ENCODE measurements at places on chromosomes 11 and 22.

- DNase-seq, result no peak
Measured at GRCh38 chr11:1864231-1864630, 11.3 kb downstream of the LSP1 start.

GRCh38 chr22:35522225-35523149, 18.1 kb upstream of the RASD2 start:
- no peak for DNase-seq

GRCh38 chr22:24146194-24146616, 35.1 kb upstream of the SUSD2 start:
- no peak for DNase-seq

DNA sequence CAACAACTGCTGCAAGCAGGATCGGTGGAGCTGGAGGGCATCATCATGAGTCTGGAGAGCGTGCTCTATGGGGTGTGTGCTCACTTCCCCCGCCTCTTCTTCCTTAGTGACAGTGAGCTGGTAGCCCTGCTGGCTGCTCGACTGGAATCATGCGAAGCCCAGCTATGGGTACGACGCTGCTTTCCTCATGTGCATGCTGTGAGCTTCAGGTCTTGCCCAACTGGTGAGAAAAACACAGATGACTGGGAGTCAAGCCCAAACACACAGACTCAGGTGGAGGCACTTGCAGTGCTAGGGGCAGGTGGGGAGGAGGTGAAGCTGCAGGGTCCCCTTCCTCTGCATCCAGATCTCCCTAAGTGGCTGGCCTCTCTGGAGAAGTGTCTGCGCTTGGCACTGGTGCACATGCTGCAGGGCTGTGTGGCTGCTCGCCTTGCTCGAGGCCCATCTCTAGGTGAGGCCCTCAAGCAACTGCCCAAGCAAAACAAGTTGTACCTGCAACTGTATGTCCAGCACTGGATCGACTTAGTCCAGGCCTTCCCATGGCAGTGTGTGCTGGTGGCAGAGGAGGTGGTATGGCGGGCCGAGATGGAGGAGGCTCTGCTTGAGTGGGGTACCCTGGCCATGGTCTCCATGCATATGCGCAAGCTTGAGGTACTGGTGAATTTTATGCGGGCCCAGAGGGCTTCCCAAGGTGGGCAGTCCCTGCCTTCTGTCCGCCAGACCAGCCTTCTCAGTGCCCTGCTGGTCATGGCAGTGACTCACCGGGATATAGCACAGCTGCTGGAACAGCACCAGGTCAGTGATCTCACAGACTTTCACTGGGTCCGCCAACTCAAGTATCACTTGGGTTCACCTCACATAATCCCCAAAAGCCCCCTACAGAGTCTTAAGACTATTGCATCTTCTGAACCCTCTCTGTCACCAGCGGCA, 48.1 kb downstream of the DNHD1 start:
- DNase-seq, result no peak

DNA sequence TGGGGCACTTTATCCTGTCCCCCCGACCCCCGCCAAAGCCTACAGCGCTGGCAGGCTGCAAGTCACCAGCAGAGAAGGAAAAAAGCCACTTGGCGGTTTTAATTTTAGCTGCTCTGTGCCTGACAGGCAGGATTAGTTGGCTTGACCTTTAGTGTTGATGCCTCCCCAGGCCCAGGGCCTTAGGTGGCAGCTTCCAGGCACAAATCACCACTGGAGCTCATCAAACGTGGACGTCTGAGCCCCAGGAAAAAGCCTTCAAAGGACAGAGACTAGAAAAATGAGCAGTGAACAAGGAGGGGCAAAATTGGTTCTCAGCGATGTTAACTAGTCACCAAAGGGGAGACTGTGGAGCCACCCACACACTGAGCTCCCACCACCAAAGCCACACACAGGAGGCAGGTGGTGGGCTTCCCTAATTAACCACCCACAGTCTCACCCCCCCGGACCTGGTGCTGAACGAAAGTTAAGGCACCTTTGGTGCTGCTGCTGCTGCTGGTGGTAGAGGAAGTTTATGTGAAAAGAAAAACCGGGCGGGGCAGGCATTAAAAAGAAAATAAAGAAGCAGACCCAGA, 4.4 kb upstream of the PYGM start:
- no peak for DNase-seq

GRCh38 chr11:32829157-32829679, 509 bp upstream of the PRRG4 start:
- no peak for DNase-seq

GRCh38 chr11:130049328-130049771, 20.3 kb upstream of the APLP2 start:
- DNase-seq, result no peak

- DNase-seq, result no peak
Measured at GRCh38 chr11:18703001-18703763, 4.6 kb downstream of the TMEM86A start.

GRCh38 chr11:94727819-94728218, 40.3 kb upstream of the AMOTL1 start:
- peak; percentile 46 for DNase-seq

GRCh38 chr11:5192738-5193137, 7.7 kb downstream of the OR51V1 start:
- DNase-seq, result no peak

- DNase-seq, result no peak
Measured at GRCh38 chr22:20284471-20285086, 16.5 kb upstream of the RTN4R start.

- DNase-seq, result no peak
Measured at GRCh38 chr11:2655016-2655719, 44.6 kb downstream of the KCNQ1OT1 start.

DNA sequence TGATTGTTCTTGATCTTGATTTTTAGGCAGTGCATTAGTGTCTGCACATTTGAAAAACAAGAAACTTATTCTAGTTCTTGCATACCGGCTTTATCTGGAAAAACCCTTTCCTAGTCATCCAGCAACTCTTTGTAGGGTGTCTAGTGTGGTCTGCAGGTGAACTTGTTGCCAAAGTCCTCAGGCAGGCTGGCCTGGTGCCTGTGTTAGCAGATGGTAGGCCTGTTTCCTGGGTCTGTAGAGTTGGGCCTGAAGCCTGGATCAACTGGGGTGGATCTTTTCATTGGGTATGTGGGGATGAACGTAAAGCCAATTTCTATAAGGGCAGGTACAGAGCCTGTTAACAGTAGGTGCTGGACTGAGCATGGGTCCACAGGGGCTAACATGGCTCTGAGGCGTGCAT, 5.6 kb upstream of the GLYATL1 start:
- no peak for DNase-seq

GRCh38 chr11:74678041-74678440, 53.2 kb downstream of the CHRDL2 start:
- DNase-seq, result no peak

DNA sequence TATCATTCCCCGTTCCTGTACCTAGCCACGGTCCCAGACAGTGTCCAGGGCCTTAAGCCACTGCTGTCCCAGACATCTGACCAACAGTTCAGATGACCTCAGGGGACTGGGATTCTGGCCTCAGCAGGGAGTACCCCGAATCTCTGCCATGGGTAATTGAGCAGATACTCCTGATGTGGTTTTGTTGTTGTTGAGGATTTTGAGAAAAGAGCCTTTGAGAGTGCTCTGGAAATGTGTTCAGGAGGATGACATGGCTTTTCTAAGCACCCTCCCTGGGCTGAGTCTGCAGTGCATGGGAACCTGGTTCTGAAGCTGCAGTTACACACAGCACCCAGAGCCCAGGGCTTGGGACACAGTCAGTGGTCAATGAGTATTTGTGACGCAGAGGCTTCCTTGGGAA, 30.4 kb downstream of the ADAMTS15 start:
- no peak for DNase-seq

DNA sequence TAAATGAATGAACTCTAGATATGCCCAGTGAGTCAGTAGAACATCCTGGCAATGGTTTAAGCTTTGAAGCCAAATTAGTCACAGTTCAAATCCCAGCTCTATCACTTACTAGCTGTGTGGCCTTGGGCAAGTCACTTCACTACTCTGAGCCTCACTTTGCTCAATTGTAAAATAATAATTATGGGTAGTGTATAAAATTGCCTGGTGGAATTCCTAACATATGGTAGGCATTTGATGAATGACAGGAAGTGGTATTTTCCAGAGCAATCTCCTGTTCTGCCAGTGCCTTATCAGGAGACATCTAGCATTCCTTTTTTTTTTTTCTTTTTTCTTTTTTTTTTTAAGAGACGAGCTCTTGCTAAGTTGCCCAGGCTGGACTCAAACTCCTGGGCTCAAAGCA, 13.0 kb downstream of the SCN4B start:
- no peak for DNase-seq

DNA sequence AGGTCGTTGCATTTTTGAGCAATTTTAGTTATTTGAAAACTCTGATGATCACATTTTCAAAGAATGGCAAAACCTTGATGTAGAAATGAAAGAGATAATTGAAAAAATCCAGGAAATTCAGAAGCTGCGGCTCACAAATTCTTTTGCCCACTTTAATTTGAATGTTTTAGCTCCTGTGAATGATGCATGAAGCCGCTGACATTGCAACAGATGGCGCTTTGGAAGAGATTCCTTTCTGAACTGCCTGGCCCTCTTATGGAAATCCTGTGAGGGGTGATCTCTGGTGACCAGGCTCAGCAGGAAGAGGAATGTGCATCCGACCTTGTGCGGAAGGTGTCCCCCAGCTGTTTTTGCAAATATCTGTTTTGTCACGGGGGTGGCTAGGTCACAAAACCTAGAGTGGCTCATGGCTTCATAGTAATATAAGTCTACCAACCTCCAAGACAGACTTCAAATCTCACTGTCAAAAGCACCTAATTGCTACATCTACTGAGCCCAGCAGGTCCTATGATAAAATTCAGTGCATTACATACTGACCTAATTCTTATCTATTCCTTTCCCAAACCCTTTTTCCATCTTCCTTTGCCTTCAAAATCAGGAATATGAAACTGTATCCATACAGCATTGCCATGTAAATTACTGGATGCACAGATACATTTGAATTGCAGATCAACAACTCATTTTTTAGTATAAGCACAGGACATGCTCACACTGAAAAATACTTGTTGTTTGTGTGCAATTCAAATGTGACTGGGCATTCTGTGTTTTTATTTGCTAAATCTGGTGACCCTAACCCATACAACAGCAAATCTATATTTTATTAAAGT, 412.7 kb downstream of the ETS1 start:
- no peak for DNase-seq

DNA sequence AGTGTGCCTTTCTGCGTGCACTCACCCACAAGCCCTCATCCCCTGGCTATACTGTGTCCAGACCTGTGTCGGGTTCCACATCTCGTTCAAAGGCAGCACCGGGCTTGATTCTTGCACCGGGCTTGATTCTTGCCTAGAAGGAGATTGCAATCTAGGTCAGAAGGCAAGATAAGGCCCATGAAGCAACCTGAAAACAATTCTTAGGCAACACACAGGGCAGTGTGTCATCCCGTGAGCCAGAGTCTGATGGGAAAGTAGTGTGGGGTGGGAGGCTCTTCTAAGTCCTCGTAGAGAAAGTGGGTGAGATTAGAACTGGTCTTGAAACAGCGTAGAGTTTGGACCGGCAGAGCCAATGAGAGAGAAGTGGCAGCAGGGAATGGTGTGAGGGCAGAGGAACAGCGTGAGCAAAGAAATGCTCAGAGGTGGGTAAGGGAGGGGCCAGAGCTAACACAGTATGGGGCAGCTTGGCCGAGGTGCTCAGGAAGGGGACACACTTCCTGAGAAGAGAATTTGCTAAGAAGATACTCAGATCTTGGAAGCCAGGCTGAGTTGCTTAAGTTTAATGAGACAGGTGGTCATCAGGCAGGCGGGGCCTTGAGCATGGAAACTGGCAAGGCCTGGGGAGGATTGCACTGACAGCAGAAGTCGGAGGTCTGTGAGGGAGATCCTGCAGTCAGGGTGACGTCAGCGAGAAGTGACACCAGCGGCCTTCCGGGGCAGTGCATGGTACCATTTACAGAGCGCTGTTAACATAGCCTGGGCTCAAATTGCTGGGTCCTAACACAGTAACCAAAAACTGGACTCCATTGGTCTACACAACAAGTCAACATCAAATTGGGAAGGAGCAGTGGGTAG, 40.7 kb upstream of the DKK3 start:
- DNase-seq, result no peak

- DNase-seq, result no peak
Measured at GRCh38 chr22:38839686-38840085, 4.1 kb downstream of the NPTXR start.

DNA sequence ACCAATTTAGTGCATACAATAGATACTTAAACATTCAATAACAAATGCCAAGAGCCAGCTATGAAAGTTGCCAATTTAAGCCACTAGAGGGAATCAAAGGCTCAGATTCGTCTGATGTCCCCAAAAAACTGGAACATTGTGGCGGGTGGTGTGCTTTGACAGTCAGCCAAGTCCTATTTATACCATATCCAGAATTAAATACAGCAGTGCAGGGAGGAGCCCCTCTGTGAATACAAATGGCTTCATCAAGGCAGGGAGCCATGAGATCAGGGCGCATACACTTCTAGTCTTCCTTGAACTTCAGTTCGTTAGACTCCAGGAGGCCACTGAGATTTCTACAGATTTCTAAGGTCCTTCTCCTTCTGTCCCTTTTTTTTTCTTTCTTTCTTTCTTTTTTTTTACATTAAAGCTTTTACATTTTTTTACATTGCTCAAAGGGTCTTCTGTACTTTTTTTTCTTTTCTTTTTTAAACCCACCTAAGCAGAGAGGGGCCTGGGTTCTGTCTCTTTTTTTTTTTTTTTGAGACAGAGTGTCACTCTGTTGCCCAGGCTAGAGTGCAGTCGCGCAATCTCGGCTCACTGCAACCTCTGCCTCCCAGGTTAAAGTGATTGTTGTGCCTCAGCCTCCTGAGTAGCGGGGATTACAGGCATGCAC, 41.5 kb upstream of the HSPA8 start:
- DNase-seq, result peak; percentile 59

DNA sequence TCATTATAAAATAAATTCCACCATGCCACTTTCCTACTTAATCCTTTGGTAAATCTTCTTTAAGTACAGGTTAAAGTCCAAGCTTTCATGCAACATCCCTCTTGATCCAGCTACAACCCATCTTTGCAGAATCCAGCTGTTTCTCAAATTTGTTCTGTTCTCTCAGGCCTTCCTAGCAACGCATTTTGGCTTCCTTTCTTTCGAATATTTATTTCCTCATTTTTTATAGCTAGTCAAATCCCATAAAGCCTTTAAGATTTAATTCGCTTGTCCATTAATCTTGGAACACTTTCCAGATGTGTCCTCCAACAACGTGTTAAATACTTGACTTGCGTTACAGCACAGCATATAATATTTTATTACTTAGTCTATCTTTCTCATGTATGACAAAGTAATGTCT, 600.1 kb upstream of the CHORDC1 start:
- DNase-seq, result no peak

DNA sequence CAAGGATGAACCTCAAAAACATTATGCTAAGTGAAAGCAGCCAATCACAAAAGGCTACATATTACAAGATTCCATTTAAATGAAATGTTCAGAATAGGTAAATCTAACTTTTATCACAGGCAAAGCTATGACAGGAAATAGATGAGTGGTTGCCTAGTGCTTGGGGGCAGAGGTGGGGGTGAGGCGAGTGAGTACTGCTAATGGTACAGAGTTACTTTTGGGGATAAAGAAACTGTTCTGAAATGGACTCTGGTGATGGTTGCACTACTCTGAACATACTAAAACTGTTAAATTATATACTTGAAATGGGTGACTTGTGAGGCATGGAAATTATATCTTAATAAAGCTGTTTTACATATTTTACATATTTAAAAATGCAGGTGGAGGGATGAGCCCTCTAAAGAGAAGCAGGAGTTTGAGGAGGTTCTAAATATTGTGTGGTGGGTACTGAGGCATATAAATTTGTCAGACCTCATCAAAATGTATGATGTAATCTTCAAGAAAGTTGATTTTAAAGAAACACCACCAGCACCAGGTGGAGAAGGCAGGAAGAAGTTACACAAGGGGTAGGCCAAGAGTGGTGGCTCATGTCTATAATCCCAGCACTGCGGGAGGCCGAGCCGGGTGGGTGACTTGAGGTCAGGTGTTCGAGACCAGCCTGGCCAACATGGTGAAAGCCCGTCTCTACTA, 3.6 kb downstream of the SLC43A1 start:
- no peak for DNase-seq
